Astrocyte (in vitro differentiated cells and primary cell): ENCODE measurements at places on chromosomes 11 and 22.
A peak's percentile ranks its signal among the peaks of the same experiment; 100 is the strongest.

DNA sequence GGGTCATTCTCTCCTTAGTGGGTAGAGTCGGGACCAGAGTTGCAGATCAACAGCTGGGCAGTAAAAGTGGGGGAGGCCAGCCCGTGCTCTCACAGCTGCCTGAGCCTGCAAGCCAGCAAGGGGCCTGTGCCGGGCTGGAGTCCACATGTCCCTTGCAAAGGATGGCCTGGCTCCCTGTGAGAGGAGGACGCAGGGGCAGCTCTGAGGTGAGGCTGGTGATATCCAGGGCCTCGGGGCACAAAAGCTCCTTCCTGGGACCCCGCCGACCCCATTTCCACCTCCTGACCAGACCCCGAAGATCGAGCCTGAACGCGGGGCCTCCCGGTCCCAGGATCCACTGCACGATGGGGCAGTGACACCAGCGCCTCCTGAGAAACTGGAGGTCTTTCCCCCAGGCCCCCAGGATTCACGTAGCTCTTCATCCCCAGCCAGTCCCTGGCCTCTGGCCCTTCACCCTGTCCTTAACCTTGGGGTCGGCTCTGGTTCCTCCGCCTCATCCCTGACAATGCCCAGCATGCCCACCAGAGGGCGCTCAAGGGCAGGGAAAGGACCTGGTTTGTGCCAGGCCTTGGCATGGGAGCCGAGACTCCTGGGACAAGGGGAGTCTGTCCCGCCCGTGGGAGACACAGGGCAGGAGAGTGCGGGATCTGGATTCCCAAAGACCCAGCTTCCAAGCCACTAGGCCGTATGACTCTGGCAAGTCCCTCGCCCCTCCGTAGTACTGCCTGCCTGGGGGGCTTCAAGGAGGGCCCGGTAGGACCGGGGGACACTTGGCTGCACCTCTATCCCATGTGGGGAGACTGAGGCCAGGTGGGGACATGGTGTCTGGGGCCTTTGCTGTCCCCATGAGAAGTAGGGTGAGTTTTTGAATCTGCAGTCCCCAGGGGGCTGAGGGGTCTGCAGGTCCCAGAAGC lies 17.8 kb upstream of the WNT7B start:
- no peak for DNase-seq

GRCh38 chr11:133501643-133502539 lies 30.4 kb downstream of the OPCML start:
- DNase-seq = no peak

DNA sequence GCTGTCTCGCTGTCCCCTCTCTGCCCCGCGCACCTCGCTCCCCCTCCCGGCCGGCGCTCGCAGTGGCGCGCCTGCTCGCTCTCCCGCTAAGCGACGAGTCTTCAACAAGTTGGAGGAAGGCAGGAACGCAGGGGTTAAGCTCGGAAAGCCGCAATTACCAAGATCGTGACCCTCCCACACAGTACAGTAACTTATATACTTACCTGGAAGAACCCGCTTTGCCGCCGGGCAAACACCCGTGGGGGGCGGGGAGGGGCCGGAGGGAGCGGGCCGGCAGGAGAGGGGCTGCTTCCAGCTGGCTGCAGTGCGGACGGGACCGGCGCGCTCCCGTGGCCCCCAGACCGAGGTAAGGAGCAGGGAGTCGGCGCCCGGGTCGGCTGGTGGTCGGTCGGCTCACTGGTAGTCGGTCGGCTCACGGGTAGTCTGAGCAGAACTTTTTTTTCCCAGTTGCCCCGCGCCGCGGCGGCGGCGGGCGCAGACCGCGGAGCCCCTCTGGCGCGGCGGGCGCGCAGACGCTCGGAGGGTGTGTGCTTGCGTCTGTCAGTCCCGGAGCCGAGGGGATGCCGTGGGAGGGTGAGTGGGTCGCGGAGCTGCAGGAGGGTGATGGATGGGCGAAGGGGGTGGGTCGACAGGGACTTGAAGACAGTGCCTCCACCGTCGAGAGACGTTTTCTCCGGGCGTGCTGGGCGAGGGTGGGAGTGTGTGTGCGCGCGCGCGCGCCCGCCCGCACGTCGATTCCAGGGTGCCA lies 101.2 kb upstream of the HSD17B12 start:
- peak; percentile 27 for DNase-seq

DNA sequence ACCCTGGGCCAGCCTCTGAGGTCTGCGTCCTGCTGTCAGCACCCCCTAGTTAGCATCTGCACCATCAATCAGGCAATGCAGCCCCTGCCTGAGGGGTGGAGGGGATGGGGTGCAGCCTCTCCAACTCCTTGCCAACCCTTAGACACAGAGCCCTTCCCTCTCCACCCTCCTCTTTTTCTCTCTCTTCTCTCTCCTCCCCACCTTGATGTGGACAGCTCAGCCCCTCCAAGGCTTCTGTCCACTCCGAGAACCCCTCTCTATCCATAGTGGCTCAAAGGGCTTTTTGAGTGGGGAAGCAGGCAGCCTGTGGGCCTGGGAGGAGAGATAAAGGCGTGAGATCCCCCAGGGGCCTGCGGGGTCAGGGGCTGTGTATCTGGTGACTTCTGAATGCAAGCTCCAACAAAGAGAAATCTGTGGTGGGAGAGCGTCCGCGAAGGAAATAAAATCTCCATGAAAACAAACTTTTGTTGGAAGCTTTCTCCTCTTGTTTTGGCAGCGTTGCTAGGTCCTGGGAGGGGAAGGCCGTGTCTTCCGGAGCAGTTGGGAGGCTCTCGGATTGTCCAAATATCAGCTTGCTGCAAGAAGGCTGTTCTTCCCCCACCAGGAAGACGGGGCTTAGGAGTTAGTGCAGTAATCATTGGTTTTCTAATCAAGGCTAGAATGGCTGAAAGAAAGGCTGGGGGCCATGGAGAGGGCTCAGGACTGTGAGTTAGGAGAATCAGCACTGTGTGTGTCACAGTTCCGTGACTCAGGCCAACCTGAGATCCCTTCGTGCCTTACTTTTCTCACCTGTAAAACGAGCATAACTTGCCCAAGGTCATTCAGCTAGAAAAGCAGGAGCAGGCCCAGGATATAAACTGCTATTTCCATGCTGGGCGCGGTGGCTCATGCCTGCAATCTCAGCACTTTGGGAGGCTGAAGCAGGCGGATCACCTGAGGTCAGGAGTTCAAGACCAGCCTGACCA lies 50.3 kb downstream of the PKNOX2 start:
- no peak for DNase-seq

- no peak for DNase-seq
Measured at GRCh38 chr11:104899226-104899625, 966 bp upstream of the CASP12 start.

DNA sequence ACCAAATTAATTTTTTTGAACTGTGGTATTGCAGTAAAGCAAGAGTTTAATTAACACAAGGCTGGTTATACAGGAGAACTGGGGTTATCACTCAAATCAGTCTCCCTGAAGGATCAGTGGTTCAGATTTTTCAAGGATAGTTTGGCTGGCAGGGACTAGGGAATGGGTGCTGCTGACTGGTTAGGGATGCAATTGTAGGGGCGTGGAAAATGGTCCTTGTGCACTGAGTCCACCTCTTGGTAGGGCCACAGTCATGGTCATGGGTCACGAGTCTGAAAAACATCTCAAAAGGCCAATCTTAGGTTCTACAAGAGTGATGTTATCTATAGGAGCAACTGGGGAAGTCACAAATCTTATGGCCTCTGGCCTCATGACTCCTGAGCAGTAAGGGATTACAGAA lies 27.9 kb downstream of the MCHR1 start:
- no peak for DNase-seq

- DNase-seq = no peak
Measured at GRCh38 chr11:1076061-1076665, 1.5 kb downstream of the MUC2 start.

DNA sequence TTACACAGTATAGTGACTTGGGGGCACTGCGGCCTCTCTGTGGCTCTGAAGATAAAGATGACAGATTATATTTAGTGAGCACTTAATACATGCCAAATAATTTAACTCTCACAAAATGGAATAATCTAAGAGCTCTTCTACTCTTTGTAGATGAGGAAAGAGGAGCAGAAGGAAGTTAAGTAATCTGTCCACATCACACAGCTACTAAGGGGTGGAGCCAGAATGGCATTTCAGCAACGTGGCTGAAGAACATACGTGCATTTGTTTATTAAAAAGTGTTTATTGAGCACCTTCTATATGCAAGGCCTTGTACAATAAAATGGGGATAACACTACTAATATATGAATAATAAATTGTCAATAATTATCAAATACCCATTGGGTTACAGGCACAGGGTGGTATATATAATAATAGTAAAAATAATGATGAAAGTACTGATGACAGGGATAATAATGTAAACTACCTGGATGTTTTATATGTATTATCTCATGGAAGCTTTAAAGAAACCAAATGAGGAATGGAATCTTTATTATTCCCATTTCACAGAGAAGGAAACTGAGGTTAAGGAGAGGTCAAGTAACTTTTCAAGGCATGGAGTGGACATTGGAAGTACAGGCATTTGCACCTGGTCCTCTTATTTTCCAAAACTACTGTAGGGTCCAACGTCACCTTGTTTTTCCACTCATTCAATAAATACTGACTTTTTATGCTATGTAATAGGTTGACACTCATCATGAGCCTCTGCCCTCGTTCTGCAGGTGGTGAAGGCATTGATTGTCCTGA lies 38.0 kb upstream of the IL17RA start:
- no peak for DNase-seq

DNA sequence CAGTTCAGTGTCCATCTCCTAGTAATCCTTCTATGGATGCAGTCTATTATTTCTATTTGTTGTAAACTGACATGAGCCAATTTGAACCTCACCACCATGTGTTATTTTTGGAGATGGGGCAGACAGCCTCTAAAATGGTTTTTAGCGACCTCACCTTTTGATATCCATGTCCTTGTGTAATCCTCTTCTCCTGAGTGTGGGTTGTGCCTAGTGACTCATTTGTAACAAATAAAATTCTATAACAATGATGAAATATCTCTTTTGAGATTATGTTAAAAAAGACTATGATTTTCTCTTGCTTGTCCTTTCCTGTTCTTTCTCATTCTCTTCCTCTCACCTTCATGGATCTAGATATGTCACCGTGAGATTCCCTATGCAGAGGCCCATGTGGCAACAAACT lies 554.6 kb upstream of the ANO3 start:
- no peak for DNase-seq

DNA sequence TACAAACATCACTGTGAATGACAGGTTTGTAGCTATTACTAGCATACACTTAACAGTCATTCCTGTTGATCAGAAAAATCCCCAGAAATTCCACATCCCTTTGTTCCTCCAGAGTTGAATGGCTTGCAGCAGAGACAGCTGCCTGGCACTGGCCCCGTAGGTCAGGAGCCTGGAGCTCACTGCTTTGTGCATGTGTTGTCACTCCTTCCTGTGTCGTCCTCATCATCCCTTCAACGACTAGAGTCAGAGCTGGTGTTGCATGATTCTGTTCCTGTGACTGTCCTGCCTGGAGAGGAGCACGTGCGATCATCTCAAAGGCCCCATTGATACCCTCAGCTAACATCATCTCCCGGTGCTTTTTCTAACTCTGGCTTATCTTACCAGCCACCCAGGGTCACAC lies 58.3 kb downstream of the LDLRAD3 start:
- no peak for DNase-seq

- DNase-seq = no peak
Measured at GRCh38 chr22:29233277-29233877, 27.7 kb downstream of the EMID1 start.

DNA sequence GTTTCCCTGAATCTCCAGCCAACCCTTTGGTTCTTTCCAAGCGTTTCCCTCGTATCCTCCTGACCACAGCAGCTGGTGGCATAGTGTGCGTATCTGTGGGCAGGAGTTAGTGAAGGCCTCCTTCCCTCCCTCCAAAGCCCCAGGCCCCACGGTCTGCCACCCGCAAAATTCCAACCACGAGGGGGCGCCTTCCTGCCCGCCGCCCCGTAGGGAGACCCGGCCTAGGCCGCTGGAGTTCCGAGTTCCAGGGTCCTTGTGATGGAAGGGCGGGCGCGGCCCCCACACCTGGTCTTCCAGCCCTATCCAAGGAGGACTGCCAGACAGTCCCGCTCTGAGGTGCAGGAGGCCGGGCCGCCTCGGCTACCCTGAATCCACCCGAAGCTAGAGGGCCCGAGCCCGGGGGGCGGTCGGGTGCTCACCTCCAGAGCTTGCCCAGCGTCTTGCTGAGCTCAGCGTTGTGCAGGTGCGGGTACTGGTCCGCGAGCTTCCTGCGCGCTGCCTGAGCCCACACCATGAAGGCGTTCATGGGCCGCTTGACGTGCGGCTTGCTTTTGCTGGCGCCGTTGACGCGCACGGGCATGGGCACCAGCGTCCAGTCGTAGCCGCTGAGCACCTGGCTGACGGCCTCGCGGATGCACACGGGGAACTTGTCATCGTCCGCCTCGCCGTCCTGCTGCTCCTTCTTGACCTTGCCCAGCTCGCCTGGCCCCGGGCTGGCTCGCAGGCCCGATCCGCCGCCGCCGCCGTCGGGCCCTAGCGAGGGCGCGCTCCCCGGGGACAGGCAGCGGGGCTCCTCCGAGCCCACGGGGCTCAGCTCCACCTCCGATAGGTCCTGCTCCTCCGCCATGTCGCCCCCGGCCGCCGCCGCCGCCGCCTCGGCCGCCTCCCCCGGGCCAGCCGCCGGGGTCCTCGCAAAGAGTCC lies 1.2 kb downstream of the SOX10 start:
- DNase-seq = no peak

- no peak for DNase-seq
Measured at GRCh38 chr11:71963468-71963867, 34.6 kb downstream of the RNF121 start.
